ENCODE measurements at places on chromosomes 13 and 19. TPM values are rescaled to one million over a fixed set of nuclear protein-coding genes. Genes with fewer than 3 reads are reported as not detected.
A peak's percentile ranks its signal among the peaks of the same experiment; 100 is the strongest.

DNA sequence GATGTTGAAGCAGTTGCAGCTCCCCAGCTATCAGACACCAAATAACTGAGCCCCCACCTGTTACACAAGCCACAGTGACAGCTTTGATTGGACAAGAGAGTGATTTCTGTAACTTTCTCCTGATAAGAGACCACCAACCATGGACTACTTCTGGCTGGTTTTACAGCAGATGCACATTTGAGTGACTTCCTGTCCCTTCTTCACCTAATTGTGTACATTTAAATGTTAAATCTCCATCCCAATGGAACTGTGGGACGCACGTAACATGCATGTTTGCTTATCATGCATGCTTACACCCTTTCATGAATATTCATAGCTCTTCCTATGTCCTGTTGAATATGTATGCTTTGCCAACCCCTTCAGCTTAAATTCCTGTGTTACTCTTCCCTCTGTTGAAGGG lies 6.0 kb upstream of the TNFSF11 start:
- no peaks in the 10 kb centered on the region for H3K4me1 ChIP-seq
- H3K36me3 ChIP-seq: no peaks in the 10 kb centered on the region
- H3K27me3 ChIP-seq: no peaks in the 10 kb centered on the region
- no peak for DNase-seq

COL4A2 gene
- total RNA-seq: 12.6 TPM

LAIR2 gene
- total RNA-seq: 0.34 TPM

- H3K27ac ChIP-seq: no peak overlapping the region
These were observed 10.8 kb downstream of the NDFIP2 start for GRCh38 chr13:79491715-79492114.

- no peak for DNase-seq
- H3K4me3 ChIP-seq: no peak overlapping the region
- no peaks in the 10 kb centered on the region for H3K4me1 ChIP-seq
- H3K27ac ChIP-seq: no peak overlapping the region
These were observed 51.7 kb downstream of the SLC7A9 start for GRCh38 chr19:32817569-32818476.

ERFL gene
- 0.67 TPM for total RNA-seq

AP1M2 gene
- total RNA-seq: 0.33 TPM

- no peak overlapping the region for H3K4me3 ChIP-seq
- DNase-seq: no peak
- H3K27me3 ChIP-seq: no peaks in the 10 kb centered on the region
- no peak overlapping the region for H3K27ac ChIP-seq
- no peaks in the 10 kb centered on the region for H3K4me1 ChIP-seq
These were observed 45.5 kb upstream of the DACH1 start for GRCh38 chr13:71912524-71912923.

DNA sequence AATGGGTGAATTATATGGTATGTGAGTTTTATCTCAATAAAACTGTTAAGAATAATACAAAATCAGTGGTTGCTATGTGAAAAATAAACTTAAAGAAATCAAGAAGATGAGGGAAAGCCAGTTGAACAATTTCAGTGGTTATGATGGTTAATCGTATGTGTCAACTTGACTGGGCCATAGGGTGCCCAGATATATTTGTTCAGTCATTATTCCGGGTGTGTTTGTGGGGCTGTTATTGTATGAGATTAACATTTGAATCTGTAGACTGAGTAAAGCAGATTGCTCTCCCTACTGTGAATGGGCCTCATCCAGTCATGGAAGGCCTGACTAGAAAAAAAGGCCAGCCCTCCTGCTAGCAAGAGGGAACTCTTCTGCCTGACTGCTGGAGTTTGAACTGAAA lies 109.3 kb downstream of the LMO7 start:
- DNase-seq: no peak
- no peaks in the 10 kb centered on the region for H3K27me3 ChIP-seq
- H3K4me3 ChIP-seq: no peak overlapping the region
- no peaks in the 10 kb centered on the region for H3K36me3 ChIP-seq
- no peaks in the 10 kb centered on the region for H3K4me1 ChIP-seq

DNA sequence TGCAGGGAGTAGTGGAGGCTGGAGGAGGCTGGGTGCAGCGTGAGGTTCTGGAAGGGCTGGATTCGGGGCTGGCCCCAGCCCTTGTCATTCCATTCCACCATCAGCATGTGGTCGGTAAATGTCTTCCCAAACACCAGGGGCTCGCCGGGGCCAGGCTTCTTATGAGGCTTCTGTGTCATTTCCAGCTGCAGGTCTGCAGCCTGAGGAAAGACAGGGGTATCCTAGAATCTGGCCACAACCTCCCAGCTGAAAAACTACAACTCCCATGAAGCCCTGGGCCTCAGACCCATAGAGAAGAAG lies 4.4 kb downstream of the BCAT2 start:
- H3K27me3 ChIP-seq: no peaks in the 10 kb centered on the region
- H3K27ac ChIP-seq: peak overlapping the region; percentile 72
- peaks cover 45% of the 10 kb centered on the region for H3K4me1 ChIP-seq
- H3K4me3 ChIP-seq: no peak overlapping the region
- DNase-seq: peak; percentile 79

- H3K36me3 ChIP-seq: no peaks in the 10 kb centered on the region
- no peak overlapping the region for H3K27ac ChIP-seq
- no peak for DNase-seq
- H3K4me1 ChIP-seq: no peaks in the 10 kb centered on the region
These were observed 100.9 kb downstream of the NDFIP2 start for GRCh38 chr13:79581870-79582315.

C5AR1 gene
- total RNA-seq: 1.6 TPM

- H3K27ac ChIP-seq: no peak overlapping the region
- peaks cover 47% of the 10 kb centered on the region for H3K36me3 ChIP-seq
- DNase-seq: no peak
- H3K4me1 ChIP-seq: peaks cover 4% of the 10 kb centered on the region
These were observed 6.9 kb downstream of the CTU1 start for GRCh38 chr19:51101171-51101865.

DNA sequence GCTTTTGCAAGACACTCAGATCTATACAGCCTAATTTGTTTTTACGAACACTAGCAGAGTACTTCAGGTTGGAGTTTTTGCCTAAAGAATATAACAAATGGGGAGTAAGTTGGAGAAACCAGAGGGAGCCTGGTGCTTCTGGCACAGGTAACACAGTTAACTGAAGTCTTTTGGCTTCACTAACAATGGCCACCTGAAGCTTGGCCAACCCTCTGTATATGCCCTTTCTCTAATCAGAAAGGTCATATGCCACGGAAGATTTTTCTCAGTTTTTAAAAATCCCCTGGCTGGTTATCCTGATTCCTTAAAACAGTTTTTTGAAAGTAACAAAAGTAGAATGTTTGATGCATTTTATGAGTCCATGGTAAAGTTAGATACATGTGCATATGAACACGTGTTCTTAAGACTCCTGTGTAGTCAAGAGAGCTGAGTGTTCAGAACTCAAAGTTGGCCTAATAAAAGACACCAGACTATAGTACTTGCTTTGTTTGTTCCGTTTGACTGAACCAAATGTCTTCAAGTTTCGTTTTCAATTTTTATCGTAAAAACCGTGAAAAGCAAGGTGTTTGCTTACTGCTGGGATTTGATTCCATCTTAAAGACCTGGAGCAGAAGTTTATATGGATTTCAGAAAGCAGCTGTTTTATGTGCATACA lies 137.5 kb downstream of the KCNRG start:
- no peak for DNase-seq
- H3K36me3 ChIP-seq: no peaks in the 10 kb centered on the region
- H3K4me3 ChIP-seq: no peak overlapping the region
- no peaks in the 10 kb centered on the region for H3K4me1 ChIP-seq
- no peak overlapping the region for H3K27ac ChIP-seq

- no peak overlapping the region for H3K4me3 ChIP-seq
- peaks cover 94% of the 10 kb centered on the region for H3K36me3 ChIP-seq
- H3K4me1 ChIP-seq: peaks cover 46% of the 10 kb centered on the region
- DNase-seq: no peak
These were observed 11.1 kb downstream of the PTBP1 start for GRCh38 chr19:808423-808775.

PEG3 gene
- total RNA-seq: 0.40 TPM

GRCh38 chr19:39506944-39507714 lies 7.8 kb upstream of the SELENOV start:
- peaks cover 35% of the 10 kb centered on the region for H3K4me1 ChIP-seq
- DNase-seq: peak; percentile 90
- H3K36me3 ChIP-seq: no peaks in the 10 kb centered on the region
- no peaks in the 10 kb centered on the region for H3K27me3 ChIP-seq

DNA sequence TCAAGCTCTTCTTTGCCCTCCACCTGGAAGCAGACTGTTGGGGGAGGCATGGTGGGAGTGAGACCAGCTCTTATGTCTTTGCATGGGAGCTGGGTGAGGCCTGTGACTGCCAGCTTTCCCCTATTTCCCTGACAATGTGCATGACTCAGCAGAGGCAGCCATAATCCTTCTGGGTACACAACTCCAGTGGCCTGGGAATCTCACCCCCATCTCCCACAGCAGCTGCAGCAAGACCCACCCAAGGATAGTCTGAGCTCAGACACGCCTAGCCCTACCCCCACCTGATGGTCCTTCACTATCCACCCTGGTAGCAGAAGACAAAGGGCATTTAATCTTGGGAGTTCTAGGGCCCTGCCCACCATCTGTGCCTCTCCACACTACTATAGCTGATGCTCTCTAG lies 41.4 kb upstream of the FGF14 start:
- no peaks in the 10 kb centered on the region for H3K4me1 ChIP-seq
- H3K27me3 ChIP-seq: no peaks in the 10 kb centered on the region
- no peaks in the 10 kb centered on the region for H3K36me3 ChIP-seq
- H3K27ac ChIP-seq: no peak overlapping the region
- H3K4me3 ChIP-seq: no peak overlapping the region
- DNase-seq: no peak

- H3K4me1 ChIP-seq: no peaks in the 10 kb centered on the region
- no peaks in the 10 kb centered on the region for H3K36me3 ChIP-seq
- no peak overlapping the region for H3K4me3 ChIP-seq
- peaks cover 10% of the 10 kb centered on the region for H3K27me3 ChIP-seq
- DNase-seq: no peak
These were observed 81.1 kb upstream of the SERP2 start for GRCh38 chr13:44292545-44292944.

SCN1B gene
- total RNA-seq: 1.8 TPM

JSRP1 gene
- total RNA-seq: 0.58 TPM

GRCh38 chr19:10144361-10144760 lies 24.7 kb upstream of the EIF3G start:
- DNase-seq: no peak
- peaks cover 93% of the 10 kb centered on the region for H3K36me3 ChIP-seq
- H3K4me1 ChIP-seq: no peaks in the 10 kb centered on the region
- H3K27me3 ChIP-seq: no peaks in the 10 kb centered on the region
- H3K27ac ChIP-seq: no peak overlapping the region
- no peak overlapping the region for H3K4me3 ChIP-seq

DNA sequence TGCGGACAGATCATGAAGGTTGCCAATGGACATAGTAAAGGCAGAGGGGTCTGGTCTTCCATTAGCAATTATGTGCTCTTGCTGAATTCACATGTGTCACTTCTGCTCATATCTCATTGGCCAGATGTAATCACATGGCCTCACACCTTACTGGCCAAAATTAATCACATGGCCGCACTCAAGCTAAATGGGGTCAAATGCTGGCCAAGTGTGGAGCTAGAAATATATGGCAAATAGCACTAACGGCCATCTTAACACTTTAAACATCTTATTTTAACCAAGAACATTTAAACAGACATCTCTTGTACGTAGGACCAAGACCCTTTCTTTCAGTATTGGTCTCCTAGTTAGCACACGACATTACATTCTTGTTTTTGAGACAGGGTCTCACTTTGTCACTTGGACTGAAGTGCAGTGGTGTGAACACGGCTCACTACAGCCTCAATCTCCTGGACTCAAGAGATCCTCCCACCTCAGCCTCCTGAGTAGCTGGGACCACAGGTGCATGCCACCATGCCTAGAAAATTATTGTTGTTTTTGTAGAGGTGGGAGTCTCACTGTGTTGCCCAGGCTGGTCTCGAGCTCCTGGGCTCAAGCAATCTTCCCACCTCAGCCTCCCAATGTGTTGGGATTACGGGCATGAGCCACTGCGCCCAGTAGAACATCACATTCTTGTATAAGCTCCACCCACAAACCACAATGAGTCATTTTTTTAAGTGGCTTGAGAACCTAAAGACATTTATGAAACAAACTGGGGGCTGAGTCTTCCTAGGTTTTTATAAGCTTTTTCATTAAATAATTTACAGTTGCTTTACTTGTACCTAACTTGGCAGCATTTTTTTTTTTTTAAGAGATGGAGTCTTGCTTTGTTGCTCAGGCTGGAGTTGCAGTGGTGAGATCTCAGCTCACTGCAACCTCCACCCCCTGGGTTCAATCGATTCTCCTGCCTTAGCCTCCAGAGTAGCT lies 2.9 kb upstream of the PTOV1 start:
- H3K4me3 ChIP-seq: no peak overlapping the region
- H3K27ac ChIP-seq: peak overlapping the region; percentile 100
- H3K4me1 ChIP-seq: peaks cover 39% of the 10 kb centered on the region

DNA sequence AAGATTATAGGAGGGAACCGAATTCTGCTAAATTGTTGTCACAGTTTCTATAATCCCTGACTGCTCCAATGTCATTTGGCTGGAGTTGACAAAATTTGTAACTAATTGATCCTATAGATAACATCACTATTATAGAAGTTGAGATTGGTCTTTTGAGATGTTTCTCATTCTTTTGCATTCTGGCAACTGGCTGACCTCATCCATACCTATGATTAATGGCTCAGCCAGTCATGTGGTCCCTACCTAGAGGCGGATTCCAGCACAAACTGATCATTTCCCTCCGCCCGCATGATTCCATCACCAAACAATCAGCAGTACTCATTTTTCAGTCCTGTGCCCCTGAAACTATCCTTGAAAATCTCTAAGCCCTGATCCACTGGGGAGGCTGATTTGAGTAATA lies 4.2 kb downstream of the PSG2 start:
- no peaks in the 10 kb centered on the region for H3K4me1 ChIP-seq
- no peak overlapping the region for H3K4me3 ChIP-seq
- DNase-seq: no peak
- no peaks in the 10 kb centered on the region for H3K27me3 ChIP-seq
- no peaks in the 10 kb centered on the region for H3K36me3 ChIP-seq

DNA sequence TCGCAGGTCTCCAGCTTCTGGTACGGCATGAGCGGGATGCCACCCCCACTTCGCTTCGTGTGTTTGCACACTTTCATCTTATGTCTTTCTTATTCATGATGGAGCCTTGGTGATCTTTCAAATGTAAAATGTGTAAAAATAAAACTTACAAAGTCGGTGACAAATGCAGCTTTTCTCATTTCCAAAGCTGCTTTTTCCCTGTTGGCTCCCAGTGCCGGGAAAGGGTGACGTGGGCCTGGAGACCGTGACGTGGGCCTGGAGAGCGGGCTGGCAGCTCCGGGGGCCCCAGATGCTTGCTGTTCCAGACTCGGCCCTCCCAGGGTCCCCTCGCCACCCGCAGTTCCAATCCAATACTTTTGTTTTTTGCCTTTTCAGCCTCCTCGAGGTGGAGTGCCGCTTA lies 101.4 kb downstream of the KDM4B start:
- no peaks in the 10 kb centered on the region for H3K4me1 ChIP-seq
- peaks cover 8% of the 10 kb centered on the region for H3K36me3 ChIP-seq
- H3K27ac ChIP-seq: no peak overlapping the region
- no peak for DNase-seq

Data from K562 (cell line).